ENCODE measurements at places on chromosomes 2 and 18. TPM values are rescaled to one million over a fixed set of nuclear protein-coding genes. Genes with fewer than 3 reads are reported as not detected.
A peak's percentile ranks its signal among the peaks of the same experiment; 100 is the strongest.

GRCh38 chr2:177147834-177148445 lies 64.7 kb upstream of the HNRNPA3 start:
- DNase-seq: no peak

- DNase-seq: no peak
Observed at GRCh38 chr2:174376967-174377366, 18.6 kb upstream of the SCRN3 start.

The ANKRD30B gene
- not detected for total RNA-seq

The ATIC gene
- 224 TPM for total RNA-seq

The TTC32 gene
- total RNA-seq: 26.3 TPM

DNA sequence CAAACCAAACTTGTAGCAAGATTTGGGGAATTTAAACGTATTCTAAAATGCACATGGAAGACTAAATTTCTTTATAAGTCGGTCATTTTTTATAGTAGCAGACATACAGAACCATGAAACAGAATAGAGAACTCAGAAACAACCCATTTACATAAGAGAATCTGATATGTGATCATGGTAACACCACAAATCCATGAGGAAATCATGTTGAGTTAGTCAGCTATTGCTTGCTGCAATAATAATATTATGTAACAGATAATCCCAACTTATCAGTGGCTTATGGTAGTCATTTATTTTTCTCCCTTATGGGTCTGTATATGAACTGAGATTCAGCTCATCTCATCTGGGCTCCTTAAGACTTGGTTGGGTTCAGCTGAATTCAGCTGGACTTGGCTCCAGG lies 103.4 kb upstream of the SERTAD2 start:
- DNase-seq: no peak

The STPG4 gene
- 0.72 TPM for total RNA-seq

DNA sequence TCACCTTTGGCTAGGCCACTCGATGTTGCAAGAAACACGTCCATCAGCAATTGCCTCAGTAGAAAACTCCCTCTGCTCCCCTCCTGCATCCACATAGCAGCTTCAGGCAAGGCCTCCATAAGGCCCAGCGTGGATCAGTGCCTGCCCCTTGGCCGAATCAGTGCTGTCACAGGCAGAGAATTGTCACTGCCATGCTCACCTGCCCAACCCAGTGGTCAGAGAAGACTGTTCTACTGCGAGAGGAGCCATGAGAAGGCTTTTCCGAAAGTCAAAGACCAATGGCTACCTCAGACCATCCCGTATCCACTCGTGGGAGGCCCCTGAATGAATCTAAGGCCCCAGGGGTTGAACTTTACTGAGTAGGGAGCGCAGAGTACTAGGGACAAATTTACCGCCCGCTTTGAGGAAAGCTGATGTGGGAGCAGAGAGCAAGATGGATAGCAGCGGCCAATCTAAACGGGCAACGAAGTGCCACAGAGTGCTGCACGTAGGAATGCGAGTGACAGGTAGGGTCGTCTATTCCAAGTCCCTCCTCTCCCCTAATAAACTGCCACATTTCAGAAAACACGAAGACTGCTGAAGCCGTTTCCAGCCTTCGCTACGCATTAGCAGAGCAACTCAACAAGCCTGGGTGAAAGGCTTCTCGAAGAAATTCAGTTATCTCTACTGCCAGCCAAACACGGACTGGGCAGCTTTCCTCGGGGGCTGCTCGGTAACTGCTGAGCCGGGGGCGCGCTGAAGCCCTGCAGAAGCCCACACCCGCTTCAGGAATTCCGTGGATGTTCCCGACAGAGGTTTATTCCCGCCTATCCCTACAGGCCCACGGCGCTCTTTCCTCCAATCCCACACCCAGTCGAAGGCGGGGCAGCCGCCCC lies 968 bp upstream of the RALBP1 start:
- no peak for DNase-seq

DNA sequence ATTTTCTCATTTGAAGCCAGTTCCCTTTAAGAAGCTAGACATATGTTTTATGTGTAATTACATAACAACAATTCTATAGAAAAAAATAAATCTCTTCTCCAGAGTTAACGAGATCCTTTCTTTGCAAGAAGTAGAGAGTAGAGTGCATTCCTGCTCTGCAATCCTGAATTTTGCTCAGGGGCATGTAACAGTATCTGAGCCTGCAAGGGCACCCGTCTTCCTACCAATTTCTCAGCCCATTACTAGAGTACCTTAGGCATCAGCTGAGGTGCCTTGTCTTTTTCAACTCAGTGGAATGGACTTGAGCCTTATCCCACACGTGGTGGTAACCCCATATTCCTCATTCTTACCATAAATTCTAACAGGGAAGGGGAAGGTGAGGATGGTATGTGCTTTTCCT lies 205.9 kb downstream of the IKZF2 start:
- DNase-seq: no peak

The AAK1 gene
- 8.3 TPM for total RNA-seq

DNA sequence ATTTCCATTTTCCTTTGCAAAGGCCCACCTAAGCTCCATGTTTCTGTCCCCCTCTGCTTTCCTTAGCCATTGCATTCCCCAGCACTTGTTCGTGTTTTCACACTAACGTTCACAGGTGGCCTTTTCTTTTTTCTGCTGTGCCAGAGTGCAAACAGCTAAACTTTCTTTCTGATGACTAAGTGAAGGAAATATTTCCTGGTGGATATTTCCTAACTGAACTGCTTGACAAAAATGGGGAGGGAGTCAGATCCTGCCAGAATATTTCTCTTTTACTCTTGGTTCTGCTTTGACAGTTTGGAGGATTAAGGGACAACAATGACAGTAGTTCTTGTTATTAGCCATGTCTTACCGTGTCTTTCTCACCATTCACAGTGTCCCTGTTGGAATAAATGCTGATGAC lies 344.0 kb downstream of the ARHGAP15 start:
- DNase-seq: no peak

DNA sequence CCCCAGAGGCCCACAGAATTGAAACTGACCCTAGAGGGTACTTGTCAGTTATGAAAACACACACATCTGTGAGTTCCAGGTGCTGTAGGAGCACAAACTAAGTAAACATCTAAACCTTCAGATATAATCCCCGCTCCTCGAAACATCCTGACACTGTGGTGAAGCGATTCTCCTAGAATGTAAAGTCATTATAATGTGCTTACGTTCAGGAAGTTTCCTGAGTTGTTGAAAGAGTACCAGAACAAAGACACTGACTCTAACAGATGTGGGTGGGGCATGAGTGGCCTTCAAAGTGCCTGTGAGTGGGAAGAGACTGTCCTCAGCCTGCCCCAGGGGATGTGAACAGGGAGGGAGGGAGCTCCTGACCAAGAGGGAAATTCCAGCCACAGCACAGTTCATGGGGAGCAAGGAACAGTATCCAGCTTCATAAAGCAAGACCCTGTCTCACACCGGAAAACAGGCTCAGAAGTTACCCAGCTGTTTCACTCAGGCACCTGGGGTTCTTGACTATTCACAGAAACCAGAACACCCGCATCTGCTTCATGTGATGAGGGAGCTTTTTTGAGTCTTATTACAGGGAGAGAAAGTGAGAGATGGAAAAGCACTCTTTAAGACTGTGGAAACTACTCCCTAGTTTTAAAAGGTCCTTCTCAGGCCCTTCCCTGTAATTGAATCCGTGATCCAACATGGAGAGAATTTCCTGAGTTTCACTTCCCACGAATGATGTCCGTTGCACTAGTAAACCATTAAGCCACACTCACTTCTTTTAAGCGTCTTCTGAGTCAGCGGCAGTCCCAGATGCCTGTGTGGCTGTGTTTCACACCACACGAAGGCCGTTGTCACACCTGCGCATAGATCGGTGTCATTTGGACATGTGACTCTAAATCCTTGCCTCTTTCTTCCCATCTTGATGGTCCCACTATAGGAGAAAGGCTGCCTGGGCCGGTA lies 88.6 kb upstream of the EML6 start:
- DNase-seq: peak; percentile 92

DNA sequence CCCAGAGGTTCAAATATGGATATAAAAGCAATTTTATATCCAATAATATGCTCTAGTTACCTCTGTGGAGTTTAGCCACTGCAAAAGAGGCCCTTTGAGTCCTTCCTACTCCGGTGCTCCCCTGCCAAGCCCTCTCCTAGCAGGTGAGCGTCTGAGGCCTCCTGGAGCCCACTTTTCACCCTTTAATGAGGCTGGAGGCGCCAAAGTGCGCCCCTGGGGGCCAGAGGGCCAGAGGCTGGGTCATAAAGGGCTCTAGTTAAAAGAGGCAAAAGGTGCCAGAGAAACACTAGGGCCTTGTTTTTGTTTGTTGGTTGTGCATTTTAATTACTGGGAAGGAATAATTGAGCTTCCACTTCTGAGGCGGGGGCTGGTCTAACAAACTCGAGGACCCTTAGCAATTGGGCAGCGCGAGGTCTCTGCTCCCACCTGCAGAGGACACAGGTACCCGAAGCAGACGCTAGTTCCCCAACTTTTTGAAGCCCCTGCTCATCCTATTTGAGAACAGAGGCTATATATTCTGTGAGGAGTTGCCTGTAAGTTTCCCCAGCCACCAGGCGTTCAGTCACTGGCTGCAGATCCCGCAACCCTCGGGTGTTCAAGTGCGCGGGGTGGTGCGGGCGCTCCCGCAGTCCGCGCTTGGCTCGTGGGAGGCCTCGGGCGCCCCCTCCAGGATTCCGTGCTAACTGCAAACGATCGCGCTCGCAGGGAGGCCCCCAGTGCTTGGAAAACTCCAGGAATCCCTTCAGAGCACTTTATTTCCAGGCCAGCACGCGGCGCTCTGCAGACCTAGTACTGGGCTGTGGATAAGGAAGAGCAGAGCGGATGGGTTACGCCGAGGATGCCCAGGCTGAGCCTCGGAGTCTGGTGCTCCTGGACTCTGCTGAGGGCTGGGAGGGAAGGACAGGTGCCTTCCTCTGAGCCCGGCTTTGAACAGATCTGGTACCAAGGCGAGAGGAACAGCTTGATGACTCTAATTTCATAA lies 14.1 kb downstream of the MSGN1 start:
- peak; percentile 8 for DNase-seq

The SH3RF3 gene
- not detected for total RNA-seq

The TMEM182 gene
- 3.7 TPM for total RNA-seq
